Motor neuron (in vitro differentiated cells): ENCODE measurements at places on chromosomes 2 and 18. TPM values are rescaled to one million over a fixed set of nuclear protein-coding genes. Genes with fewer than 3 reads are reported as not detected.

The GKN2 gene
- 0.25 TPM in 1 of 2 replicates, not detected in the other for total RNA-seq

The TMEM37 gene
- total RNA-seq, result 0.14 and 0.17 TPM in 2 replicates

The GDF7 gene
- 0.50 and 0.57 TPM in 2 replicates for total RNA-seq

The FOXD4L1 gene
- 0.15 and 0.16 TPM in 2 replicates for total RNA-seq

The CAPN14 gene
- 0.17 and 0.23 TPM in 2 replicates for total RNA-seq

The DSC3 gene
- 0.20 and 0.59 TPM in 2 replicates for total RNA-seq

The SLC19A3 gene
- 0.73 and 1.0 TPM in 2 replicates for total RNA-seq

The MEMO1 gene
- 29.3 and 29.9 TPM in 2 replicates for total RNA-seq

The GPR35 gene
- total RNA-seq, result 0.50 and 0.62 TPM in 2 replicates

The ZDBF2 gene
- 17.3 and 18.3 TPM in 2 replicates for total RNA-seq

The ACOXL gene
- total RNA-seq, result 0.17 and 0.18 TPM in 2 replicates

The C2orf92 gene
- 7.4 and 7.7 TPM in 2 replicates for total RNA-seq

The DTNA gene
- 33.7 and 42.5 TPM in 2 replicates for total RNA-seq

The EPHA4 gene
- 15.8 and 16.3 TPM in 2 replicates for total RNA-seq

The WDR75 gene
- total RNA-seq, result 71.2 and 73.9 TPM in 2 replicates

The GALNT13 gene
- 16.2 and 17.1 TPM in 2 replicates for total RNA-seq

The ASAP2 gene
- 10.5 and 10.7 TPM in 2 replicates for total RNA-seq

The SRD5A2 gene
- total RNA-seq, result 0.23 TPM in 1 of 2 replicates, not detected in the other

The UCN gene
- total RNA-seq, result 1.2 and 1.6 TPM in 2 replicates

The IL1R2 gene
- total RNA-seq, result 0.31 TPM in 1 of 2 replicates, not detected in the other

The CTLA4 gene
- not detected in 2 replicates for total RNA-seq

The ABCG5 gene
- total RNA-seq, result 0.10 TPM in 1 of 2 replicates, not detected in the other

The LYG1 gene
- total RNA-seq, result 1.0 and 1.1 TPM in 2 replicates

The SEMA4F gene
- 11.0 and 12.9 TPM in 2 replicates for total RNA-seq

The RTKN gene
- total RNA-seq, result 7.2 and 8.2 TPM in 2 replicates

The KDM3A gene
- total RNA-seq, result 32.2 and 33.5 TPM in 2 replicates

The ADD2 gene
- total RNA-seq, result 45.5 TPM in 2 replicates

The ADCYAP1 gene
- total RNA-seq, result 0.09 and 0.16 TPM in 2 replicates

The NXPH2 gene
- total RNA-seq, result 1.1 TPM in 1 of 2 replicates, not detected in the other

The CD28 gene
- total RNA-seq, result 0.29 and 0.33 TPM in 2 replicates

The PHOSPHO2 gene
- 8.6 and 12.3 TPM in 2 replicates for total RNA-seq

The USP14 gene
- 28.7 and 30.8 TPM in 2 replicates for total RNA-seq

The KLHL30 gene
- total RNA-seq, result 0.47 and 0.49 TPM in 2 replicates

The FBXO15 gene
- total RNA-seq, result 0.36 and 2.0 TPM in 2 replicates

The COL4A4 gene
- 1.5 and 1.6 TPM in 2 replicates for total RNA-seq

The PRSS56 gene
- total RNA-seq, result 0.06 and 0.49 TPM in 2 replicates

The MZT2B gene
- 257 TPM in 2 replicates for total RNA-seq

The DSG3 gene
- 0.19 and 0.24 TPM in 2 replicates for total RNA-seq

The DPP10 gene
- total RNA-seq, result 0.36 TPM in 1 of 2 replicates, not detected in the other

The CPLX4 gene
- 0.10 and 0.23 TPM in 2 replicates for total RNA-seq
